CD4-positive, alpha-beta T cell treated with Interleukin-15 for 4 hours (primary cell): ENCODE measurements at places on chromosomes 4 and X.

DNA sequence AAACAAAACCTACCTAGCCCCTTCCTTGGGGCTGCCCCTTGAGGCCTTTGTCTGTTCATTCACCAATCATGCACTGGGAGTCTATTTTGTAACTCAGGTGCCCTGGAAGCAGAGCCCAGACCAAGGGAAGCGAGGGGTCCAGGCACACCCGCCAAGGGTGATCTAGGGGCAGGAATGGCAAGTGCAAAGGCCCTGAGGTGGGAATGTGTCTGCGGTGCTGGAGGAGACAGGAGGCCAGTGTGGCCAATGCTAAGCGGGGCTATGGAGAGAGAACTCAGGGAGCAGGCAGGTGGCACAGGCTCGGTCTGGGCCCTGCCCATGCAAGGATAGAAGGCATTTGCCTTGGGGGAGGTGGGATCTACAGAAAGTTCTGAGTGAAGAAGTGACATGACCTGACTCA, 3.5 kb upstream of the SH3BP2 start:
- DNase-seq: no peak

- no peak for DNase-seq
Measured at GRCh38 chr4:186557061-186557460, 1.7 kb upstream of the MTNR1A start.

- DNase-seq: no peak
Measured at GRCh38 chr4:107068116-107068515, 32.0 kb upstream of the DKK2 start.

DNA sequence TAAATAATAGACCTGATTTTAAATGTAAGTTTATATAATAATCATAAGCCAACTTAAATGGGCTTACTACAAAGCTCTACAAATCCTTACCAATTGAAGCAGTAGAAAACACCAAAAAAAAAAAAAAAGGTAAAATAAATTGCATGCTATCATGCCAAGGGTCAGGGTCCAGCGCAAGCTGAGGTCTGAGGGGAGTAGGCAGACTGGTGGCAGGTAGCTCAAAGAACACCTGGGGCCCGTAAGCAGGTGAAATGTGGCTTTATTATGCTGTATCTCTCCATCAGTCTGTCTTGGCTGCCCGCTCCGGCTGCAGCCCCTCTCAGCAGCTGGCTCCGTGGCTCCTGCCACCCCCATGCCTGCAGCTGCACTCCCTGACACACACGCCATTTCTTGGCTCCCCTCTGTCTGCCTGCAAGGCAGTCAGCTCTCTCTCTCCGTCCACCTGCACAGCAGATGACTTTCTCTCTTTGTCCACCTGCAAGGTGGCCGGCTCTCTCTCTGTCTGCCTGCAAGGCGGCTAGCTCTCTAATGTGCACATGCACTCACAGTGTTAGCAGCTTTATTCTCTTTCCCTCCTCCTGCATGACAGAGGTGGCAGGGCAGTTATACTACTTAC, 209.4 kb upstream of the UGT8 start:
- DNase-seq: no peak

DNA sequence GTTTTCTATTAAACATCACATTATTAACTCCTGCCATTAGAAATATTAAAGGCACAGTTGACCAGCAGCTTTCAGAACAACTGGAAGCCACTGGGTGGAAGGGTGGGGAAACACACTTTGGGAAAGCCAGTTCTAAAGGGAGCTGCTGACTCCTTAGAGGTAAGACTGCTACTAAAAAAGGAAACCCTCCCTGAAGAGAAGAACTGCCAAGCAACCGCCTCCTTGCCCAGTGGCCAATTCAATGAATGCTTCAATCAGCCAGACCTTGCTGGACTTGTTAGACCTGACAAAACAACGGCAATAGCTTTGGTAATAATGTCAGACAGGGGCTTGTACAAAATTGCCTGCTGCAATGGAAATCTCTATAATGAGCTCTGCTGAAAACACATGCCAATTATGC, 15.6 kb downstream of the OPHN1 start:
- DNase-seq: no peak

GRCh38 chr4:80183250-80184052, 13.9 kb upstream of the PRDM8 start:
- peak; percentile 54 for DNase-seq

- no peak for DNase-seq
Measured at GRCh38 chr4:96675416-96675815, 835.5 kb downstream of the PDHA2 start.

DNA sequence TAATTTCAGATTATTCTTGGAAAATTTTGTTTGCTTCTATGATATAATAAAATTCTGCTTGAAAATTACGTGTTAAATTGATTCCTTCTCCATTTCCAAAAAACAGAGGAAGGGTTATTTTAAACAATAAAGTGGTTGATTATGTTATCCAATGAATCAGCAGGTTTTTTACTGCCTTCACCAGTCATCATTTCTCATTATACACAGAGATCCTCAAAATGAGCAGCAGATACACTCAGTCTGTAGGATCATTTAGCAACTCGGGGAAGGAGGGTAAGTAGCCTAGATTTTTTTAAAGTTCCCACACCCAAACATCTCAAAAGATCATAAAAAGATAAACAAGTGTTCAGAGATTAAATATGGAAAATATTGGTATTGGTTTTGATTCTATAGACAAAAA, 6.8 kb upstream of the TMEM144 start:
- DNase-seq: no peak

DNA sequence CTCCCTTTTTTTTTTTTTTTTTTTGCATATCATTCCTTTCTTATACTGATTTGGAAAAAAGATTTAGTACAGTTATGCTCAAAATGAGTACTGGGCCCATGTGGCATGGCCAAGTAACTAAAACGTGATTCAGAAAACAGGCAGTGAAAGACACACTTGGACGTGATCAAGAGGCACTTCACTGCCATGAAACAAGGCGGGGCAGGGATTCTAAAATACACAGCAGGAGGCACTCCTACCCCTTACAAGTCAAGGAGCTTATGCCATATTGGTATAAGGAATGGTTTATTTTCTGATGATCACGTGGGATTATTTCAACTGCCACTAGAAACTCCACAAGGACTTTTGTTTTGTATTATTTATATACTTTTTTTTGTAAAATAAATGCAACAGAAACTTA, 72.0 kb downstream of the CHST7 start:
- no peak for DNase-seq

- no peak for DNase-seq
Measured at GRCh38 chrX:41705680-41706374, 17.1 kb downstream of the GPR34 start.

DNA sequence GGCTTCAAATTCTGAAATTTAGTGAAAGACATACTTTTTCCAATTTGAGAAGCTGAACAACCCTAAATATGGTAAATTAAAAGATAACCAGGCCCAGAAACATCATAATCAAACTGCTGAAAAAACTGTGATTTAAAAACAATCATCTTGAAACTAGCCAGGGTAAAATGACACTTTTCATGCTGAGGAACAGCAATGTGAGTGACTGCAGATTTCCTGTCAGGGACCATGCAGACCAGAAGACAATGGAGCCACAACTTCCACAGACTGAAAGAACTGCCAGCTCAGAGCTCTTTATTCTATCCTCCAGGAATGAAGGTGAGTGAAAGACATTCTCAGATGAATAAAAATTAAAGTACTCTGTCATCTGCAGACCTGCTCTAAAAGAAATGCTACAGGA, 73.3 kb downstream of the NAT8L start:
- DNase-seq: no peak

DNA sequence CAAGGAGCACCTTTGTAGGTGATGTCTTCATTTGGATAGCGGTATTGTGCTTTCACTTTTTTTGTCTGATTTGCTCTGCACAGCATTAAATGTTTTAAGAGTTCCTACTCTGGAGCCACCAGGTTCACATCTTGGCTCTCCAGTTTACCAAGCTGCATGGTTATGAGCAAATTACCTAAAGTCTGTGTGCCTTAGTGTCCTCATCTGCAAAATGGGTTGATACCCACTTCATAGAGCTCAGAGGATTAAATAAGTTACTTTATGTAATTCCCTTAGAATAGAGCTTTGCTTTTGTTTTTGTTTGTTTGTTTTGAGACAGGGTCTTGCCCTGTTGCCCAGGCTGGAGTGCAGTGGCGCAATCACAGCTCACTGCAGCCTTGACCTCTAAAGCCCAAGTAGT, 58.2 kb downstream of the UBE2K start:
- DNase-seq: no peak

- DNase-seq: no peak
Measured at GRCh38 chrX:10619425-10620046, 849 bp downstream of the MID1 start.

DNA sequence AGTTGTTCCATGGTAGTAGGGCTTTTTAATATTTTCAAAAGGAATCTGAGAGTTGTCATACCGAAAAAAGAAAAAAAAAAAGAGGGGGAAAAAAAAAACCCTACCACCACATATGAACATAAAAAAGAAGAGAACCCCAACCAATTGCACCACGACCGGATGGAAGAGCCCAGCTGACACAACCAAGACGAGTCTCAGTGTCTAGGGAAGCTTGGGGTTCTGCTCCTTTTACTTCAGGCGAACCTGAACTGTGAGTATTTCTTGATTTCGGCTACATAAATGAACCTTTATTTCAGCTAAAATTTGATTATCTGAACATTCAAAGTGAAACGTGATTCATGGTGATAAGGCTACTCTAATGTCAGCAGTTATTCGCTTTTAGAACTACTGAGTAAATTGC, at the start of gene GPR34:
GPR34 (plus strand) TSS at position 139 of the 400 bp plus-strand sequence. CDS start 6,661 bp downstream, outside the sequence.
- DNase-seq: no peak

DNA sequence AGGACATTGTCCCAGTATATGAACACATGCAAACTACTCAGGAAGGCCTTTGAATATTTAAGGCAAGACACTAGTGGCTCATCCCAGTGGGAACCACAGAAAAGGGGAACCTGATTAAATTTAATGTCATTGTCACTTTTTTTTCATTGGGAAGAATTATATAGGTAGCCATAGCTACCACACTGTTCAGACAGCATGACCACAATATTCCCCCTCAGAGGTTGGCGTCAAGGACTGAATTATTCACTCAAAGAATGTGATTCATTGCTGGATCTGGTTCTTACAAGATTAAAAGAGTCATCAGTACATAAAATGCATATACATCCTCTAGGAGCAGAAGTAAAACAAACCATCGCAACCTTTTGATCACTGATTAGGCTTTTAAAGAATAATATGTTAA, 92.0 kb upstream of the SMARCAD1 start:
- DNase-seq: no peak

- no peak for DNase-seq
Measured at GRCh38 chr4:41597494-41597893, 59.5 kb downstream of the LIMCH1 start.

GRCh38 chr4:20995610-20996009, 295.4 kb downstream of the PACRGL start:
- no peak for DNase-seq
